ENCODE measurements at places on chromosomes 3 and 15. TPM values are rescaled to one million over a fixed set of nuclear protein-coding genes. Genes with fewer than 3 reads are reported as not detected.

The NEIL1 gene
- total RNA-seq: 16.5 TPM

The CCR3 gene
- not detected for total RNA-seq

The KBTBD8 gene
- total RNA-seq: 19.4 TPM

The EEF1AKMT4 gene
- 9.8 TPM for total RNA-seq

The SERINC4 gene
- total RNA-seq: 0.17 TPM

The RAD51 gene
- 44.8 TPM for total RNA-seq

The ADAMTS9 gene
- 0.46 TPM for total RNA-seq

The FOXL2NB gene
- 0.55 TPM for total RNA-seq

- DNase-seq: no peak
Measured at GRCh38 chr15:64105113-64105704, 9.4 kb downstream of the SNX1 start.

- no peak for DNase-seq
Measured at GRCh38 chr3:136750209-136750896, 1.8 kb downstream of the STAG1 start.

GRCh38 chr15:66050264-66050663, 181.0 kb downstream of the RAB11A start:
- no peak for DNase-seq

DNA sequence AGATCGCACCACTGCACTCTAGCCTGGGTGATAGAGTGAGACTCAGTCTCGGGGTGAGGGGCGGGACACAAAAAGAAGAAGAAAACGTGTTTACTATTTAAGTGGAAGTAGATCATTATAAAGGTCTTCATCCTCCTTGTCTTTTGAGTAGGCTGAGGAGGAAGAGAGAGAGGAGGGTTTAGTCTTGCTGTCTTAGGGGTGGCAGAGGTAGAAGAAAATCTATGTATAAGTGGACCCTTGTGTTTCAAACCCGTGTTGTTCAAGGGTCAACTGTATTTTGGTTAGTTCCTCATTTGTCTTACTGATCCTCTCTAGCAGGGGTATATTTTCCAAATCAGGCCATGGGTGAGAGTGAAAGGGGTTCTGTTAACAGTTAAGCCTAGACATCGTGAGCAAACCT, 40.1 kb downstream of the TRIM71 start:
- no peak for DNase-seq

DNA sequence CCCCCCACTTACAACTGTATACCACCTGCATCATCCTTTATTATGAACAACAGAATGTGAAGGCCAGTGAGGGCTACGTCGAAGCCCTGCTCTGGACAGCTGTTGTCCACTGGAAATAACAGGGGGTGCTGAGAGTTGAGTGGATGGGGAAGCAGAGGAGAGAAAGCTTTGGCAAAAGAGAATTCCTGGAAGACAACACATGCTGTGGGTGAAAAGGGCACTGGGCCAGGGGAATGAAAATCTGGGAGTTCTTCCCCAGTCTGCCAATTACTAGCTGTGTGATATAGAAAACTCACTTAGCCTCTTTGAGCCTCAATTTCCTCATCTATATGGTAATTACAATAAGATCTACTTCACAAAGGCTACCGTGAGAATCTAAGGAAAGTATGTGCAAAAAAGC, 40.7 kb downstream of the FSTL1 start:
- DNase-seq: no peak

GRCh38 chr15:39834256-39834655, 51.6 kb upstream of the FSIP1 start:
- DNase-seq: no peak

DNA sequence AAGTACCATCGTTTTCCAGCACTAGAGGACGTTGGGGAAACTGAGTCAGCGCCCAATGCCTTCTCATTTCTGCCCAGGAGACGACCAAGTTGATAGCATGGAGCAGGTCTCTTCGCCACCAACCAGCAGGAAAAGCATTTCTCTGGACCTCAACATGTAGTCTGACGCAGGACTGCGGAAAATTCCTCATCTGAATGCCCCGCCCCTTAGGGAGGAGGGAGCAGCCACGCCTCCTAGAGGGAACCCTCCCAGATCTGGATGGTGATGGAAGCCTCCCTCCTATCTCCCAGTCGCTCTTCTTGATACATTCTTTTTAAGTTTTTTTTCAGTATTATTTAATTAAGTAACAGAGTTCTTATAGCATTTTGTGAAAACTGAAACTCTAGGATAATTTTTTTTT, 17.4 kb upstream of the MINDY4B start:
- DNase-seq: peak; percentile 75

DNA sequence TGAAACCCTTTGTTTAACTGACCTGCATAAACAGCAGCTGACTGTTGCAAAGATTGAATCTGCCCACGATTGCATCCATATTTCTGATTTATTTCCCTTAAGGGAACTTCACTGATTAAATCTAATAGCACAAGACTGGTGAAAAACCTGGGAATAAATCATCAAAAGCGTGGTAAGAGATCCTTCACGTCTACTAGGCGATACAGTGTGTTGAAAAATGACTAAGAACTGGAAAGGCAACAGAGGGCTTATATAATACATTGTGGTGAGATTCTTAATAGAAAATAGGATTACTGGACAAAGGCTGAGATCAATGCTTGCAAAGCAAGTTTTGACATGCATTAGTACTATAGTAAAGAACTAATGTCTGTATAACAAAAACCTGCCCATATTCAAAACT, 49.0 kb downstream of the POLQ start:
- DNase-seq: no peak

- no peak for DNase-seq
Measured at GRCh38 chr3:190094160-190094718, 26.5 kb downstream of the P3H2 start.

DNA sequence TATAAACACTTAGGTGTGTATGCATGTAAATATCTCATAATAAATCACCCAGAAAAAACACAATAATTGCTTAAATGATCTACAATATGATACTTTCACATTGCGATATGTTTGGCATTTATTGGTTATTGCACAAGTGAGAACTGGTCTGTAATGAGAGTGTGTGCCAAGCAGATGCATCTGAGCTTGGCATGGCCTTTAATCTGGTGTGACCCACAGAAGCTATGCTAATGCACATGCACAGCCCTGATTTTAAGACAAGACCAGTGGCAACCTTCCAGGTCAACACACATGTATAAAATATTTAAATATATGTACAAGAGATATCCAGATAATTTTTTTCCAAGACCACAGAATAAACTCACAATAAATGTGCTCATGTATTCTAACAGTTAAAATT, 42.7 kb downstream of the C2CD4A start:
- DNase-seq: no peak

GRCh38 chr3:99534951-99535704, 103.3 kb upstream of the COL8A1 start:
- no peak for DNase-seq

- DNase-seq: no peak
Measured at GRCh38 chr3:126056681-126057500, 27.0 kb downstream of the SLC41A3 start.

GRCh38 chr15:31439328-31439727, 112.7 kb downstream of the KLF13 start:
- DNase-seq: peak; percentile 63

- no peak for DNase-seq
Measured at GRCh38 chr3:138936741-138937689, 9.9 kb downstream of the FOXL2 start.

DNA sequence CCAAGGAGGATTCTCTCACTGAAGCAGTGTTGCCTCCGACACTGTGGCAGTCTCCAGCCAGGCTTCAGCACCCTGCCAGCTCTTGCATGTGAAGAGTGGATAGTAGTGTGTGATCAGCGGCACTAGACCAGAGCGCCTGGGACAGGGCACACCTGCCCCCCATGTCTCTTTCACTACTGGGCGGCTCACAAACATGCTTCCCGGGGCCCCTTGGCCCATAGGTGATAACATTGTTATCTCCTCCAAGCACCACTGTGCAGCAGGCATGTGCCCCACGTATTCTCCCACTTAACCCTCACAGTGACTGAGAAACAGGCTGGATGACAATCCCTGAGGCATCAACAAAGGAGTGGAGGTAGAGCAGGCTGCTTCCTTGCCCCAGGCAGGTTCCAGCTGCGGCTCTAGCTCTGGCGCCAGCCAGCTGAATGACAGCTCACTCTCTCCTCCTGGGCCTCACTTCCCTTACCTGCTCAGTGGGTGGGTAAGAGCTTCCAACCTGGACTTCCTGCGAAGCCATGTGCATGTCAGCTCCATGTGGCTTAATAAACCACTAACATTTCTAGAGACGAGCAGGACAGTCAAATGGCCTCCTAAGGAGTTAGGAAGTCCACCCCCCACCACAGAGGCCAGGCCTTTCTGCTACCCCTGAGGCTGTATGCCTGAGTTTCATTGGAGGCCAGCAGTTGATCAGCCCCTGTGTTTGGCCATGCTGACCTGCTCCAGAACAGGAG, 37.8 kb downstream of the KLF13 start:
- DNase-seq: peak; percentile 63

- no peak for DNase-seq
Measured at GRCh38 chr15:88193415-88193814, 63.1 kb downstream of the NTRK3 start.

DNA sequence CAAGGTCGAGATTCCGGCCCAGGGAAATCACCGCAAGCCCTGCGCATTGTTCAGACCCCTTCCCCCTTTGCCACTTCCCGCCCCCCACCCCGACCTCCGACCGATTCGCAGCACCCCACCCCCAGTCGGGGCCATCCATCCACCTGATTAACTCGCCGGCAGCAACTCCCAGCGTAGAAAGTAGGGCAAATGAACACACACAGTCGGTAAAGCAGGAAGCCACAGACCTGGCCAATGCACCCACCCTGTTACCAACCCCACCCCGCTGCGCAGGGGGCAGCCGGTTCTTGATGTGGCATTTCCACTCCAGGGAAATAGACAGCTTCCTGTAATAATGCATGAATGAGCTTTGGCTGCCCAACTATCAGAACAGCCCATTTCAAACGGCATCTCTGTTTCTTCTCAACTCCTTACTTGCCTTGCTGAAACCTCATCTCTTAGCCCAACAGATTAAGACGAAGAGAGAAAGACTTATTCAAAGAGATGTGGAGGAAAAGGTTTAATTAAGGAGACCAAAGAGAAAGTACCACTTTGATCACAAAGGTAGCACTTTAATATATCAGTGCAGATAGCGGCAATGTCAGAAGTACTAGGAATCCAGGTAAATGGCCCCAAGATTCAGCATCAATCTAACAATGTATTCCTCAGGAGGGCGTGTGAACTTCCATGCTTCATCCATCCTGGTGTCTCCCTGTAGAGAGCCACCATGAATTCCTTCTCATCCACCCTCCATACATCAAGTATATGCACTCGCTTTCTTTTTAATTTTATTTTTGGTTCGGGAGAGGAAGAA, 1.9 kb downstream of the TNIK start:
- DNase-seq: peak; percentile 53

DNA sequence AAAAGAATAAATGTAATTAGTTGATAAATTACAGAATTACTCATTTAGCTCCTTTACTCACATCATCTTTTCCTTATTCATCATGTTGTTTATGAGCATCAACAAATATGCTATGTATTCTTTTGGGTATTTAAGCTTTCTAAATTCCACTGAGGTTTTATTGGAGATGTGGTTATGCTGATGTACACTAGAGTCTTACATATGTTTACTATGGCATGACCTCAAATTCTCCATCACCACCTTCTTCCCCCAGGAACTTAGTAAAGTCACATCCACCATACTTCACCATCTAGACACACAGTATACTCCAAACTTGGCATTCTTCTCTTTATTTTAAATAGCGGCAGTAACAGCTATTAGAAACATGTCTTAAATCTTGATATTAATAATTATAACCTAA, 74.1 kb upstream of the MELTF start:
- no peak for DNase-seq

DNA sequence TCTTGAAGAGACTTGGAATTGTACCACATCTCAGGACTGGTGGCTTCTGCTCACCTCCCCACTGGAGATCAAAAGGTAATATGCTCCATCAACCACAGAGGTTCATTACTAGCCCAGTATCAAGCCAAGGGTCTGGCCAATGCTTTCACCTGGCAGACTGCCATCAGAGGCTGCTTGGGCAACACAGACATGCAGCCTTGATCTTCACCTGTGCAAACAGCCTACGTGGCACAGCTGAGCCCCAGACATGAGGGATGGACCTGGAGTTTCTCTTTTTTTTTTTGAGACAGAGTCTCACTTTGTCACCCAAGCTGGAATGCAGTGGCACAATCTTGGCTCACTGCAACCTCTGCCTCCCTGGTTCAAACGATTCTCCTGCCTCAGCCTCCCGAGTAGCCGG, 105.6 kb upstream of the HES1 start:
- no peak for DNase-seq

DNA sequence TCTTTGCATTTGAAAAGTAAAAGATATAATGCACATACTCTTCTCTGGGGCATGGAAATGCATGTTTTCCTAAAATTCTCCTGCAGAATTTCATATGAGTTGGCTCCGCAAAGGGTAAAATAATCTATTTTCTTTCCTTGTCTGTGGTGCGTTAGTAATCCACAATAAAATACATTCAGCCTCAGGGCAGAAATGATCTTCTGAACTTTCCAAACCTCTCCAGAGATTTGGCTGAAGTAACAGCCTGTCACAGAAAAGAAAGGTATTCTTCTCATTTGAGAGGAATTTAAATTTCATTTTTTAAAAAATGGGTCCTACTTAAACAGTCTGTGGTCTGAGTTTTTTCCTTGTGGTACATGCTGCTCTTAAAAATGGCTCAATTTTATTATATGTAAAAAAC, 182.7 kb upstream of the DCBLD2 start:
- no peak for DNase-seq

All from H9 (cell line).